ENCODE measurements at places on chromosomes 2 and 18. TPM values are rescaled to one million over a fixed set of nuclear protein-coding genes. Genes with fewer than 3 reads are reported as not detected.

Gene CEBPZOS
- 17.4 TPM for total RNA-seq

Gene EFR3B
- total RNA-seq, result 0.07 TPM

Gene TBC1D8
- total RNA-seq, result 32.7 TPM

Gene RTP5
- not detected for total RNA-seq

Gene CD8B2
- not detected for total RNA-seq

Measured in nasal cavity respiratory epithelium epithelial cell of viscerocranial mucosa (primary cell).